Mesenchymal stem cell (in vitro differentiated cells and primary cell): ENCODE measurements at places on chromosomes 2 and 18.

- no peak for DNase-seq
Measured at GRCh38 chr2:54396798-54397197, 59.3 kb upstream of the SPTBN1 start.

DNA sequence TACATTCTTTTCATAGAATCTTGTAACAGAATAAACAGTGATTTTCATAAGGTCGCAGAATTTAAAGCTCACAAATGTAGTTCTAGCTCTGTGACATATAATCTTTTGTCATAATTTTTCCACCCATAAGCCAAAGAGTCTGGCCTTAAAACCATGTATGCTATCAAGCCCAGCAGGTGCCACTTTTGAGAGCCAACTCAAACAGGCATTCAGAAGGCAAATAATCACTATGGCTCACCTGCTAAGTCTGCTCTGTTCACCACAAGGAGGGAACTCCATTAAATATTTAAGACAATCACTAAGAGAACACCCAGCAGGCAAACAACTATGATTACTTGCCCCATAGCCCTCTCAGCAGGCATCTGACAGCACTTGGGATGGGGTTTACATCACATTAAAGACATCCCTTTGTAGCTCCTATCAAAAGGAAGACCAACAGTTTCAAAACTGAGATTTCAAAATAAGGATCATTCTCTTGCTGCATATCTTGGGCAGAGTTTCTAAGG is 241.6 kb downstream of the PDE11A start:
- no peak for DNase-seq

DNA sequence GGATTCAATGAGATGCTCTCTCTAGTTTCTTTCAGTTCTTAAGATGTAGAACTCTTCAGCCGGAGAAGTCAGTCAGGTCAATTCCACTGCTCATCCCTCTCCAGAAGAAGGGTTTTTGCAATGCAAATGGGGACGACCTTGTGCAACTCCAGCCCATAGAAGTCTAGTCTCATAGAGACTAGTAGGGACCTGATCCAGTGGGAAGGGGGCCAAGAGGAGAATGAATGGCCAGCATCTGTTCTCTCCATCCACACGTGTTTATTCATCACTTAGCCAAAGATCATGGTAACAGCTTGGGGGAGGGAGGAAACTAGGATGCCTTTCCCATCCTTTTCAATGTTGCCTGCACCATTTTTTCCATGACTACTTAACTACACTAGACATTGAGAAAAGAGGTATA is 120.2 kb downstream of the LAMA3 start:
- no peak for DNase-seq

GRCh38 chr2:108855194-108855593 is 68.6 kb downstream of the CCDC138 start:
- no peak for DNase-seq

DNA sequence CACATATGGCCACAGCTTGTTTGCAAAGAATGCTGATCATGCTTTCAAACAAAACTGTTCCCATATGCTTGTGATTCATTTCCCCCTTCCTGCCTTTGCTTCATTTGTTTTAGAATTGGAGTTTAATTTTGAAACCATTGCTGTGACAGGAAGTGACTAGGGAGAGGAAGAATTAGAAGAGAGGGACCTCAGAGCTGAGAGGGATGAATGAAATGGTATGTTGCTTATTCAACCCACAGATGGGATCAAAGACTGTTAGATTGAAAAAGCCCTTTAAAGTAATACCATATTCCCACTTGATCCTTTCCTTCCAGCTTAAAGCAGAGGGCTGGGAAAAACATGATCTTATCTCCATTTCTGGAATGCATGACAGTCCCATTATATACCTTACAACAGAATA is 106.2 kb upstream of the RNF152 start:
- DNase-seq = peak; percentile 79

DNA sequence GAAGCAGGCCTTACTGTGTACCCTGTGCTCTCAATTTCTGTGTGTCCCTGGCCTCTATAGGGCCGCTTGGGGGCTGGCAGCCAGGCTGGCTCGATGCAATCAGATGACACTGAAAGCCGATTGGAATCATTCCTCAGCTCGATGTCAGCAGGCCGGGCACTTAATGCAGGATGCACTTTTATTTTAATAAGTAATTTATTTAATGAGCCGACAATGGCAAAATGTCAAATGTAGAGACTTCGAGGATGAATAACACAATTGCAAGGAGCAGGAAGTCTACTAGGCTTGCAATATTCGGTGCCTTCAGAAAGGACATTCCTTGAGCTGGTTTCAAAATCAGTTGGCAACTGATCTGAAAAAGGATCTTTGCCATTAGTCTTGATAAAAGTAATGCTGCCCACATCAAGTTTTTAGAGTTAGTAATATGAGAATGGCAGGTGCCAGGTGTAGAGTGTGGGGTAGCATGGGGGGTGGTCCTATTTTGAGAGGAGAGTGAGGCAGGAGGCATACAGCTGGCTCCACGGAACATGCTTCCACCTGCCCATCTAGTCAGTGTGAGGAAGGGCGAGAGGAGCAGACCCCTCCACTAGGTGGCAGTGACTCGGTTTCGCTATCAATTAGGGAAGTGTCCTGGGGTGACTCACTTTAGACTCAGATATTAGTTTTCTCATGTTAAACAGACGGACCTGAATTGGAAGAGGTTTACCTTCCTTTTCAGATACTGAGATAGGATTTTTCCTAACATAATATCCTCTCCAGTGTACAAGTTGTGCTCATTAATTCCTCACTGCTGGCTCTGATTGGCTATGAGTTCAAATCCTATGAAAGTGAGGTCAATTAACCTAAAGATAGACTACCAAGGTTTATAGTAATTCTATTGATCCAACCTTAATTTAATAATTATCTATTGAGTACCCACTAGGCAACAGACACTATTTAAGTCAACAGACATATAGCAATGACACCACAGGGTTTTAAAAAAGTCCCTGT is 80.9 kb downstream of the NABP1 start:
- peak; percentile 64 for DNase-seq

GRCh38 chr2:101149241-101150192 is 1.7 kb downstream of the TBC1D8 start:
- peak; percentile 17 for DNase-seq

DNA sequence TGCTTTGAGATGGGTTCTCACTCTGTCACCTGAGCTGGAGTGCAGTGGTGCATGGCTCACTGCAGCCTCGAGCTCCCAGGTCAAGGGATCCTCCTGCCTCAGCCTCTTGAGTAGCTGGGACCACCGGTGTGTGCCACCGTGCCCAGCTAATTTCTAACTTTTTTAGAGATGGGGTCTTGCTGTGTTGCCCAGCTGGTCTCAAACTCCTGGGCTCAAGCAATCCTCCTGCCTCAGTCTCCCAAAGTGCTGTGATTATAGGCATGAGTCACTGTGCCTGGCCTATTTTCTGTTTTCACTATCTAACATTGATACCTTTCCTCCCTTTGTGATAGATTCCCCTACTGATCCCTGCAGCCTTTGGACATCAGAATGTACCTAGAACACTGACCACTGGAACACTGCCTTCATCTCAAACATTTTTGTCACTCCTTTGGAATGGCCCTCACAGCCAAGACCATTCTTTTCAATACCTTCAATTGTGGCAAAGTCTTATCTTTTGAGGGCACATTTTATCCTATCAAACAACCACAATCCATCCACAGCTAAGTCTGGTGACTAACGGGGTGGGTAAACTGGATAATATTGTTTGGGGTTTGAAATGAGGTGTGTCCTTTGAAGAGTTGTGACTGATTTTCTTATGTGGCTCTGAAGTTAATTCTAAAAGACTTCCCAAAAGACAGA is 43.7 kb downstream of the EPAS1 start:
- DNase-seq = no peak

DNA sequence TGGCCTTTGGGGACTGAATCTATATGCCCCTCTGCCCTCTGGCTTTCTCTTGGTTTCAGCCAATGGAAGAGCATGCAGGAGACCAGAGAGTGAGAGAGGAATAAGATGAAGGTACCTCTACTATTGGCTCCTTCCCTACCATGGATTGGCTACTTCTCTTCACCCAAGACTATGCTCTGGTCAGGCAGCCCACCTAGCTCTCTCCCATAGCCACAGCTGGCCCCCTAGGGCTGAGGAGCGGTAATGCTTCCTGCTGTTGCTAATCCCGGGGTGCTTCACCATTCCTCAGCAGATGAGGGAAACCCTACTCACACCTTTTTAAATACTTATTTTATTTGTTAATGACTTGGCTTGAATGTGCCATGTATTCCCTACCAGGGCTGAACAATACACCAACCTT is 142.4 kb downstream of the MREG start:
- DNase-seq = no peak

DNA sequence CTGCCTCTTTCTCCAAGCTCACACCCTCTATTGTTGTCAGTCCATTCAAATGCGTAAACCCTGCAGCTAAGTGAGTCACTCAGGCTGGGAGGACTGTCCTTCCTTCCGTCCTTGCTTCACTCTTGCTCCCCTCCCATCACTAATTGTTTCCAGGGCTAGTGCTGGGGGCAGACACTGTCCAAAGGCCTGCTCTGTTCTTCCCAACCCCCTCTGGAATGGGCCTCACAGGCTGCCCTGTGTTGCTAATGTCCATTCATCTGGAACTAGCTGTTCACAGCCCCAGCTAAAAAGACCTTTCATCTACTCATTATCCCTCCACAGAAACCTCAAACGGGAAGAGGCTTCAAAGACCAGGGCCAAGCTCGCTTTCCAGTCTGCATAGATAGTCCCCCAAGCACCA is 31.9 kb upstream of the NRP2 start:
- DNase-seq = peak; percentile 72

GRCh38 chr2:230944757-230945372 is 19.8 kb upstream of the GPR55 start:
- DNase-seq = no peak
